ENCODE measurements at places on chromosomes 12 and 14.

DNA sequence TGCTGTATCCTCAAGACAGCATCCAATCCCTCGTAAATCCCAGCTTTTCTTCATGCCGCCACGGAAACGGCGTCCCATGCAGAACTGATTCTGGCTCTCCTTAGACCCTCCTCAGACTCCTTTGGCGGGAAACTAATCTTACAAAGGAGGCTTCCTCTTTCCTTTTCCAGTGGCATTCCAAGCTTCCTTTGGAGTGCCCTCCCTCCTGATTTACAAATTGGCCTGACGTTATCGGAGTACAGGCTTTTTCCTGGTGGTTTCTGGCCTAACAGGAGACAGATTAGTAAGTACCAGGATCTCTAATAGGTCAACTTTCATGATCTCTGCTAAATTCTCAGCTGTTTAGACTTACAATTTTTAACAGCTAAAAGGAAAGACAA, 1.3 kb upstream of the ZDHHC17 start:
- DNase-seq, result no peak

- no peak for DNase-seq
Observed at GRCh38 chr14:93703941-93704340, 84.3 kb downstream of the PRIMA1 start.

- no peak for DNase-seq
Observed at GRCh38 chr14:83289896-83290295, 1756.2 kb upstream of the SEL1L start.

GRCh38 chr12:14784471-14784870, 18.8 kb downstream of the WBP11 start:
- no peak for DNase-seq

DNA sequence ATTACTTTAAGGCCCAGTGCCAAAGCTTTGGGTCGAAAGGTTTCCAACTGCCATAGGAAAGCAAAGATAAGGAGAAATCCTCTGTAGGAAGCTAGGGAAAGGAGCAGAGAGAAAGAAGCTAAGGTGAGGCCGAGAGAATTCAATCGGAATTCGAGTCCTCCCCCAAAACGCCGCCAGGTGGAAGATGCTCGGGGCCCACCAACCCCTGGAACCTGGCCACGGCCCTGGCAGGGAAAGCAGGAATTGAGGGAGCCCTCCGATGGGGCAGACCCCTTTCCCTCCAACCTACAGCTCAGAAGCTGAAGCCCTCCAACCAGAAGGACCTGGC, 498 bp downstream of the GMFB start:
- DNase-seq, result no peak

GRCh38 chr14:95130549-95130948, 26.8 kb downstream of the DICER1 start:
- DNase-seq, result no peak

DNA sequence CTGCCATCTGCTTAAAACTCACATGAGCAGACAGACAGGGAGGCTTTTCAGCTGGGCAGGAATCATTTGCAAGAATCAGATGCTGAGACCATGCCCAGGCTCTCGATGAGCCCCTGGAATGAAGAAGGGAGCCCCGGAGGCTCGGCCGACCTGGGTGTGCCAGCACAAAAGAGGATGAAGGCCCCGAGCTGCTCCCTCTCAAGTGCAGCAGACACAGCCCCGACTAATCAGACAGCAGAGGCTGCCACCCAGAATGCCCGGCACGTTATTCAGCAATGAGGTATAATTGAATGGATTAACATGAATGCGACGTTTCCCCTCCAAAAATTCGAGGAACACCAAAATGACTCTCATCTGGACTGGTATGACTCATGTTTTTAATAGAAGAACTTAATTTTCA, 58.9 kb downstream of the BCL11B start:
- DNase-seq, result no peak

DNA sequence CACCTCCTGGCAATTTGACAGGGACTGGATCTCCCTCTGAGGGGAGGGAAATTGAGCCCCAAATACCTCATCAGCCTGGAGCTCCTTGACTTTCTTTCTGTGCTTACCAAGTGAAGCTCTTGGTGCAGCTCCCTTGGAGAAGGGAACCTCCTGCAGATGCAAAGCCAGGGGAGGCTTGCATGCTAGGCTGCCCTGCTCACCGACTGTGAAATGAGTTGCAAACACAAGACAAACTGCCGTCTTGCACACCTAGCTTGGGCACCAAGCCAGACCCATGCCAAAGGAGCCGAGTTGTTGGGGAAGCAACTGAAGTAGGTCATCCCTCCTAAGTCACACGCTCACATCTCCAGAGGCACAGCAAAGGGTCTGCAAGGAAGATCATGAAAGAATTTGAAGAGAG, 95.2 kb downstream of the GTF2A1 start:
- DNase-seq, result no peak

- no peak for DNase-seq
Observed at GRCh38 chr12:2825132-2825531, 9.7 kb downstream of the NRIP2 start.
